HEK293T (cell line): ENCODE measurements at places on chromosomes 11 and 22.

- DNase-seq: no peak
Observed at GRCh38 chr11:133175103-133175502, 357.2 kb downstream of the OPCML start.

GRCh38 chr11:112579282-112579681, 318.6 kb upstream of the PLET1 start:
- DNase-seq: no peak

GRCh38 chr11:70246196-70246595, 24.3 kb upstream of the PPFIA1 start:
- DNase-seq: no peak

DNA sequence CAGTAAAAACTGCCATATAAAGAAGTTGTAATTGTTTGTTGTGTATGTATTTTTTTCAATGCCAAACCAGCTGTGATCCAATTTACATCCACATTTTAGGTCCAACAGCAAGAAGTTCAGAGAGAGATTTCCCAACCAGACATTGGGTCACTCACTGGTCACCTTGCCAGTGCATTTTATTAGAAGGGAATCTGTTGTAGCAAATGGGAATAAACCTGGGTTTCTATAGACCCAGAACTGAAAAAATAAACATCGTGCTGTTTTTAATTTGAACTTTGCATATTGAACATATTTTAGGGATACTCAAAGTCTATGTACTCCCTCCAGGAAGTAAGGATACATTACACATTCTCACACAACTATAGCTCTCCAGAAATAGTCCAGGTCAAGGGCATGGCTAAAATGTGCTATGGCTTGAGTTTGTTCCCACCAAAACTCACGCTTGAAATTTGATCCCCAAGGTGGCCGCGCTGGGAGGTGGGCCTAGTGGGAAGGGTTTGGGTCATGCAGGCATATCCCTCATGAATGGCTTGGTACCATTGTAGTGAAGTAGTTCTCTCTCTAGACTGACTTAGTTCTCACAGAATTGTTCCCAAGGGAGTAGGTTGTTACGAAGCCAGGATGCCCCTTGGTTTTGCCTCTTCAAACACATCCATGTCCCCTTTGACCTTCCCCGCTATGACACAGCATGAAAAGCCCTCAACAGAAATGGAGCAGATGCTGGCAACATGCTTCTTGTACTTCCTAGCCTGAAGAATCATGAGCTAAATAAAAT, 90.9 kb downstream of the RRAS2 start:
- no peak for DNase-seq

GRCh38 chr11:68890490-68891231, 13.0 kb downstream of the MRPL21 start:
- no peak for DNase-seq

- no peak for DNase-seq
Observed at GRCh38 chr11:1060410-1060809, 14.3 kb upstream of the MUC2 start.

DNA sequence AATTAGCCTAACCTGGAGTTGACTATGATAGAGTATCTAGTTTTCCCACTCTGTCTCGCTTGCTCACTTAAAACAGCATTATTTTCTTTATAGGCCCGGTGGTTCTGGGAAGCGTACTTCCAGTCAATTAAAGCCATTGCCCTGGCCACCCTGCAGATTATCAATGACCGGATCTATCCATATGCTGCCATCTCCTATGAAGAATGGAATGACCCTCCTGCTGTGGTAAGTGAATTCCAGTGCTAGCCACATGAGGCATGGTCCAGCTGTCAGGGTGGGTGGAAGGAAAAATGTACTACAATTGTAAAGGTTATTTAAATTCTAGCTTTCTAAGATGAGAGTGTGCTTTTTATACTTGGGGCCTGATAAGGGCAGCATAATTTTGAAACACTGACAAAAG, 76.0 kb downstream of the EXT2 start:
- no peak for DNase-seq

GRCh38 chr22:30094804-30095203, 14.5 kb downstream of the HORMAD2 start:
- DNase-seq: no peak

- no peak for DNase-seq
Observed at GRCh38 chr11:120420572-120420971, 84.4 kb downstream of the ARHGEF12 start.

GRCh38 chr22:46402505-46402904, 67.0 kb downstream of the TRMU start:
- DNase-seq: no peak

DNA sequence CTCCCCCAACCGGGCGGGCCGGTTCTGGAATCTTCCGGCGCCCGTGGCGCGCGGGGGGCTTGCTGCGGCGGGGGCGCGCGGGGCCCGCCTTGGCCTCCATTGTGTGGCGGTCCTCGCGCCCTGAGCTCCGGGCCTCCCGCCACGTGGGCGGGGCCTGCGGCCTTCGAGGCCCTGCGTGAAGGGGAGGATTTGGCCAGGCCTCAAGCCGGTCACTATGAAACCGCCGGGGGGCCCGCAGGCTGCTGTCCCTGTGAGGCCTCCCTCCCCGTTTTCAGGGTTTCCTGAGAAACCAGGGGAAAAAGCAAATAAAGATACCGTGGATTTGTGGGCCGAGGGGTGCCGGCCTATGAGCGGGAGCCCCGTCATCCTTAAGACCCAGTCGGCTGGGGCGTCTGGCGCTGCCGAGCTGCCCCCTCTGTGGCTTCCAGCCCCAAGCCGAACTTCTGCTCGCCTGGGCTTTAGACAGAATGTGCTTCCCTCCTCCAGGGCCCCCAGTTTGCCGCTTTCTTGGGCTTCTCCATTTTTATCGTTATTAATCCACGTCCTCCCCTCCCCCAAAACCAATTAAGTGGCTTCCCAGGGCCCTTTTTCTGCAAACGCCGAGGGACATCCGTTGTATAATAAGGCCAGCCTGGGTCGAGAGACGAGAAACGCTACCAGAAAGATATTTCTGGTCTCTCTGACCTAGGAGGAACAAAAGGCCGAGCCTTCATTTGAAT, 602 bp downstream of the EWSR1 start:
- DNase-seq: no peak
